ENCODE measurements at places on chromosomes 13 and 19. TPM values are rescaled to one million over a fixed set of nuclear protein-coding genes. Genes with fewer than 3 reads are reported as not detected.

MAP2K2 gene
- total RNA-seq: 72.6 TPM

KLK8 gene
- total RNA-seq: 1.4 TPM

LSR gene
- total RNA-seq: 2.0 TPM

BEST2 gene
- total RNA-seq: not detected

EDNRB gene
- 154 TPM for total RNA-seq

LATS2 gene
- 12.1 TPM for total RNA-seq

TTC9B gene
- total RNA-seq: 34.2 TPM

CGB5 gene
- 1.4 TPM for total RNA-seq

PSG2 gene
- total RNA-seq: not detected

ZNF83 gene
- total RNA-seq: 76.5 TPM

SPIB gene
- total RNA-seq: 0.40 TPM

ZNF724 gene
- total RNA-seq: 9.4 TPM

LRRC25 gene
- 2.4 TPM for total RNA-seq

ZNF358 gene
- total RNA-seq: 33.7 TPM

LRRC63 gene
- total RNA-seq: 0.61 TPM

TUBGCP3 gene
- total RNA-seq: 23.2 TPM

PTPRH gene
- total RNA-seq: 4.5 TPM

NCR1 gene
- 0.17 TPM for total RNA-seq

GARIN5A gene
- 4.2 TPM for total RNA-seq

ZC3H13 gene
- 34.3 TPM for total RNA-seq

ZNF567 gene
- 13.4 TPM for total RNA-seq

FUT2 gene
- total RNA-seq: not detected

LGALS4 gene
- 1.0 TPM for total RNA-seq

OSCAR gene
- total RNA-seq: 1.1 TPM

ZNF223 gene
- 11.1 TPM for total RNA-seq

SIAH3 gene
- total RNA-seq: 11.5 TPM

BTBD2 gene
- total RNA-seq: 49.9 TPM

SULT2A1 gene
- total RNA-seq: 0.10 TPM

Data from spinal cord (tissue), 10 donors.